ENCODE measurements at places on chromosomes 12 and 14.

GRCh38 chr14:76736514-76736913 is 24.8 kb upstream of the VASH1 start:
- no peak for DNase-seq

- DNase-seq: no peak
These were observed 5.9 kb upstream of the ASB8 start for GRCh38 chr12:48163150-48163747.

- no peak for DNase-seq
These were observed 768 bp downstream of the CEP170B start for GRCh38 chr14:104865631-104866441.

- DNase-seq: no peak
These were observed at the start of gene HIGD1C for GRCh38 chr12:50952510-50952909. HIGD1C (plus strand) TSS chr12:50952544; CDS start chr12:50953999, 1,455 bp downstream.

DNA sequence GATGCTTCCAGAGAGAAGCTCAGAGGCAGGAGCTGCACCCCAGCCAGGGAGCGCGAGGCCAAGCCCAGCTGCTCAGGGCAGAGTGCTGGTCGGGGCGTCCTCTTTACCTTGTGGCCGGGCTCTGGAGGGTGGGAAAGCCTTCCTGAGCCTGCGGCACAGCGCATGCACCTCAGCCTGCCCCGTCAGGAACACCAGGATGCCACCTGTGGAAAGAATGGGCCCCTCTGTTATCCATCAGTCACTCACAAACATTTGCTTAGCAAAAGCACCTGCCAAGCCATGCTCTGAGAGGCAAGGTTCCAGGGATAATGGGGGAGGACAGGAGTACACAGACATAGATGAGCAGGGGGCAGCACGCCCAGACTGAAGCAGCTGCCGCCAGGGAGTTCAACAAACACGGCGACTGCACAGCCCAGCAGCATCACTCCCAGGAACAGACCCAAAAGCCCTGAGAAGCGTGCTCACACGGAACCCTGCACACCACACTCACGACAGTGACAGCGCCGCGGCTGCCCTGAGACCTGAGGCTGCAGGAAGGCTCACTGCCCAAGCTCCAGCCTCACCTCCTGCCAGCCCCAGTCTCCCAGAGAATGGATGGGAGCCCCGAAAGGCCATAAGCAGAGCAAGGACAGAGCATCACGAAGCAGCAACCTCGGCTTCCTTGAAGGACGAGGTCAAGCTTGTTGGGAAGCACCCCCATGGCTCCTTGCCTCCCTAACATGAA is 21.8 kb downstream of the DHX37 start:
- peak; percentile 72 for DNase-seq

DNA sequence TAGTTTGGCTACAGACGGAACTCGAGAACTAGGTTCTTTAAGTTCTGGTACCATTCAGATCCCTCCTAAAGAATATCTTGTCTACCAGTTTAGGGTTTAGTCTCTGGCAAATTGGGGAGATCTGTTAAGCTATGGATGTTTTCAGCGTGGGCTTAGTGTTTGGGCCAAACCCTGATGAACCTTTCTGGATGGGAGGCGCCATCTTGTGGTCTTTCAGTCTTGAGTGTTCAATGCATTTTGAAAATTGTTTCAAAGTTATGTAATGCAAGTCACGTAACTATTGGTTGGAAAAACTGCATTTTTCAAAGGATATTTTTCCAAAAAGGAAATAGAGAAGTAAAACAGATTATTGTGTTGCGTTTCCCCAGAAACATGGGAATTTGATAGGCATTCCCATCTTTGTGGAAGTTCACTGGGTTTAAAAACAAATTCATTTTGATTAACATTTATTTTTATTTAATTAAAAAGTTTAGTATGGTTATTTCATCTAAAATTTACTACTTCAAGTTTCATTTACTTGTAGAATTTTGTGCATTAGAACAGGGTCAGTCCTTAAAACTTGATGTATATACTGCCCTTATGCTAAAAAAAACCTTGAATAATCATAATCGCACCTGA is 169.0 kb downstream of the PRIMA1 start:
- DNase-seq: peak; percentile 6

DNA sequence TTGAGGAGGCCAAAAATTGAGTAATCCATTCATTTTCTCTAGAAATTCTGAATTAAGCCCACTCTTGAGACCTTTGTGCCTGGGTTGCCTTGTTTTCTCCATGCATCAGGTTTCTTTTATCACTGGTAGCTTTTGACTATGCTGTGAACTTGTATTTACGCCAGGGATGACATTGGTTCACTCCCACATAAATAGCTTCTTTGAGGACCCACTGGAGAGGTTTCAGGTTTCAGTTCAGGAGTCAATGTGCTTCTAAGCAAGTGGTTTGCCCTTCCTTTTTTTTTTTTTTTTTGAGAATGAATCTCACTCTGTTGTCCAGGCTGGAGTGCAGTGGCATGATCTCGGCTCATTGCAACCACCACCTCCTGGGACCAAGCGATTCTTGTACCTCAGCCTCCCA is 10.2 kb upstream of the SLC17A8 start:
- no peak for DNase-seq

DNA sequence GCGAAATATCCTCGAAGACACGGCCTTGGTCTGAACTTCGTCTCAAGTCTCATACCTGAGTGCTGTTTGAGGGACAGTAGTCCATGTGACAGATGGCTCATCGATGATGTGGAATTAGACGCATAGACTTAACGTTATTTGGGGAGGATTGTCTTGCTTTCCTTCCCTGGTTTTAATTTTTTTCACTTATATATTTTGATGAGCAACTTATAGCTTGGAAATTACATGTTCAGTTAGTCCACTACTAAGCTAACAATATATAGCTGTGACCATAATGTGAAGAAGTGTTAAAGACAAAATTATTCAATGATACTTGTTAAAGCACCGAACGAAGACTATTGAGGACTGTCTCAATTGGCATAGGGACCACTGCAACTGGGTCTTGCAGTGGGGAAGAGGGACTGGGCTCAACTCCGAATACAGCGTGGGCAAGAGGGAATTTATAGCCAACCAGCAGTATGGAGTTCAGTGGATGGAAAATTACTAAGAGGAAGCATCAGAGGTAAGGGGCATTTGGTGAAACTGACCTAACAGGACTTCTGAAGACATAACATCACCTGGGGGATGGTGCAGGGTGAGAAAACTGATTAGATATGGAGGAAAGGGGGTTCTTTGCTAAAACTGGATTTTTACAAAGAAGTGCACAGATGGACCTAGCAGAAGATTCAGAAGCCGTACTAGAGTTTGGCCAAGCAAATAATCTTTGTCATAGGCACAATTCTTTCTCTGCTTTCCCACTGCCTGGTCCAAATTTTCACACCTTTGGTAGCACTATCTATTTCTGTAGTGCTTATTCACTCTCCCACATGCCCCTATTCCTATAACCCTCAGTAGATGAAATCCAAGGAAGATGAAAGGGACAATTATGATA is 910 bp upstream of the TM7SF3 start:
- no peak for DNase-seq

DNA sequence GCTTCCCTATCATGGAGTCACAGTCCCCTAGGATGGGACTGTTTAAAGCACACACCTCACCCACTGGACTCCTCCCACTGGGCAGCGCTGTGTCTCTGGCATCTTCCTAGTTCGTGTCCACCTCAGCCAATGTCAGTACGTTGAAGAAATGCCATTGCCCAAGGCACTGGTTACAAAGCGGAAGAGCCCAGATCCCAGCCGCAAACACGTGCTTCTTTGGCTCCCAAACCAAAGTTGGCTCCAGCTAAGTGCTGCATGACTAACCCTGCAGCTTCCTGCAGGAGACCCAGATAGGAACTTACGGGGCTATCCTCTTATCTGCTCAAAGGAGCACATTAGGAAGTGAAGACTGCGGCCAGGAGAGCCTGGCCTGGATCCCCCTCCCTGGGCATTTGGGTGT is 9.3 kb downstream of the SYNE3 start:
- no peak for DNase-seq

- DNase-seq: no peak
These were observed 35.1 kb upstream of the PPP2R5C start for GRCh38 chr14:101726295-101726953.

DNA sequence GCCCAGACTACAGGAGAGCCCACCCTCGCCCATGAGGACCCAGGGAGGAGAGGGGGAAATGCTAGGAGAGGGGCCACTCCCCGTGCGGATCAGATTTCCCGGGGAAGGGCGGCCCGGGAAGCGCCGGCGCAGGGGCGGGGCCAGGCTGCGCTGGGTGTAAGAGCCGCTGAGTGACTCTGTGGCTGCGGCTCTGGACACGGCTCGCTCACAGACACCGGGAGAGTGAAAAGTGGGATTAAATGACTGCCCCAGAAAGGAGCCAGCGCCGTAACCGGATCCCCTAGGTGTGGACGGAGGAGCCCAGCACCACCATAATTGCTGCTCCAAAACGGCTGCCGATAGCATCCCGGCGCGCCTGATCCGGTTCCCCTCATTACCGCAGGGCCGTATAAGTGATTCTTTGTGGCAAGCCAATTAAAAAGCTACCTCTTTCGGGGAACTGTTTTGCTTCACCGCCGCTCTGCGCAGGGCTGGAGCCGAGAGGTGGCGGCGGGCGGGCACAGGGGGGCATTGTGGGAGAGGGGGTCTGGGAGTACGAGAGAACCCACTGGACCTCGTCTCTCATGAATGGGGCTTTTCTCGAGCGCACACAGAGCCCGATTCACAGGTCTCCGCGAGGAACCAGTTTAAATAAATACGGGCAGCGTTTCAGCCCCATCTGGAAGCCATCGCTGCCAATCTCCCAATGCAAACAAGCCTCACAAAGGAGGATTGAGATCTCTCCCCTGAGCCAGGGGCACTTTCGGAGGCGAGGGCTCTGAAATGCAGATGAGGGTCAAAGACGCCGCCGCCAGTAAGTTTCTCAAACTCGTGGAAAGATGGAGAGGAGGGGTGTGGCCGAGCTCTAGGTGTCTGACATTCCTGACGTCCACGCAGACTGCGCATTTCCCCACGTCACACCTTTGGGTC is 2.5 kb downstream of the COL2A1 start:
- peak; percentile 83 for DNase-seq

All from NCI-H1092 (cell line).